Left forelimb (tissue), 1 donor: ENCODE measurements at places on chromosomes 3 and 15.

DNA sequence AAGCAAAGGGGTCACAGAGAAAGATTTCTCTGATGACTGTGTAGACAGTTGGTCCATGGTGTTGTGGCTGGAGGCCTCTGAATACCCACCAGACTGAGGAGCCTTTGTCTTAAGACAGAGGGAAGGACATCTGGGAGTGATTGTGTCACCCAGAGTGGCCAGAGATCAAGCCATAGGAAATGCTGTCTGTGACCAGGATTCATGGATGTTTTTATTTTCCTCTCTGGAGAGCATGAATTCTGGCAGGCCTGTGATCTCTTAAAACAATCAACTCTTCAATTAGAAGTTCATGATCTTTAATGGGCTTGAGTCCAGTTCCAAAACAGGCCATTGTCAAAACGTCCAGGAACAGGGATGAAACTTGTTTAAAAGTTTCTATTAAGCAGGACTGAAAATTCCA, 198.9 kb upstream of the CTDSPL start:
- no peak for DNase-seq

DNA sequence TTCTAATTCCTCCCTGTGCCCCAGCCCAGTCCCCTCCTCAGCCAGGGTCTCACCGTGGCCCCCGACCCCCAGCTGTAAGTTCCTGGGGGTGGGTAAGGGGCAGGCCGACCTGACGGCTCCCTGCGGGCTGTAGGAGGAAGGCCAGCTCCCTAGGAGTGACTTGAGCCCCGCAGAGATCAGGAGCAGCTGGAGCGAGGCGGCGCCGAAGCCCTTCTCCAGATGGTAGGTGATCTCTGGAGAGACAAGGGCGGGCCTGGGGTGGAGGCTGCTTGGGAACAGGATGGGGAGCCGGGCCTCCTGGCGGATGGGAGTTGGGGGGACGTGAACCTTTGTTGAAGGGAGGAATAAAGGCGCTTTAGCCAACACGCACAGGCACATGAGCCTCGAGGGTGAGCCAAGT, 4.2 kb downstream of the SLC28A1 start:
- no peak for DNase-seq

DNA sequence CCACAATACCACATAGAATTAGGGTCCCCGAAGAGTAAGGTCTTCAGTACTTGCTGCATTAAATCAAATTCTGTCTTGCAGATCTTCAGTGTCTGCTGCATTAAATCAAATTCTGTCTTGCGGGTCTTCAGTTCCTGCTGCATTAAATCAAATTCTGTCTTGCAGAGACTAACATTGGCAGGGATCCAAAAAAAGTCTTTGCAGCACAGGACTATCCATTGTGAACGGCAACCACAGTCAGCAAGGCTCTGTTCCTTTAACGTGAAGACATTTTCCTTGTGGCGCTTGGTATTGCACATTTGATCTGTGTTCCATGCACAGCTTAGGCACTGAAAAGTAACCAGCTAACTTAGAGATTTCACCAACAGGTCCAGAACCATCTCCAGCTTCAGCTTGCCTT, 46.8 kb upstream of the POMGNT2 start:
- DNase-seq: no peak

DNA sequence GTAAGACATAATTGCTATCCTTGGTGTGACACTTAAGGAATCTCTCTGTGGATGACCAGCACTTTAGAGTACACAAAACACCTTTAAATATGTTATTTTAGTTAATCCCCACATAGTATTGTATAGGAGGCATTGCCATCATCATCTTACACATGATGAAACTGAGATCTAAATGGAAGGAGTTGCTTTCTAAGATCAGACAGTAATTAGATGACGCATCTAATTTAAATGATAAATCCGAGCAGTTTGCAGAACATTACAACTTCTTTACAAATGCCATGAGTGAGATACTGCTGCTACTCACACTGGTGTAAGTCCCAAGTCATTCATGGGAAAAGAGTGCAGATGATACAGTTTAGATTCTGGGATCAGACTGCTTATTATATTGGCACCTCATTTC, 431.9 kb downstream of the MFSD1 start:
- DNase-seq: no peak

DNA sequence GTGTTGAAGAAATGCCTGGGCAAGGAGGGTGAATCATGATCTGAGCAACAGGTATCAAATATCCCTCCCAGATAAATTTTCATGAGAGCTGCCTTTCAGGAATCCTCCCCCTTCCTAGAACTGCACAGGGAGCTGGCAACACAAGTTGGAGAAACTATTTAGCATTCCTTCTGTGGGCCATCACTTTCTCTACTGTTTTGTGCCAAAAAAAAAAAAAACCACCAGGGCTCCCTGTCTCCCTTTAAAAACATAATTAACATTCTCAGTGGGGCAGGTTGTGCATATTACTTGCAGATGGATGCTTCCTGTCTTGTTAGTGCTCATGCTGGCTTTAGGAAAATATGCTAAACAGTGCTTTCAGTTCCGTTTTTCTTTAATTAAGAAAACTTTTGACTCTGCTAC, 234.9 kb upstream of the LMCD1 start:
- no peak for DNase-seq

DNA sequence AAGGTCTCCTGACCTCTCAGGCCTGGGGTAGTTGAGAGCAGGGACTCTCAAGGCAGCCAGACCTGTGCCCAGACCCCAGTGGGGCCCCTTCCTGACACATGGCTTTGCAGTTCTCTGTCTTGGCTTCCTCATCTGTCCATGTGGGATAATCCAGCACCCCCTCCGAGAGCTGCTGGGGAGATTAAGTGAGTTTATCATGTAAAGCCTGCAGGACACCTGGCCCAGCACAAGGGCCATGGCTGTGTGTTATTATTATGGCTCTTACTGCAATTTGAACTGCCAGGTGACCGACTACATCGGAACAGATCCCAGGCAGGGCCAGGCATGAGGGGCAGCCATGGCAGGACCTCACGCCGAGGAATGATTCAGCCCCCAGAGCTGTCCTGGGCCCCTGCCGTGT, 12.6 kb downstream of the DUSP7 start:
- DNase-seq: no peak

DNA sequence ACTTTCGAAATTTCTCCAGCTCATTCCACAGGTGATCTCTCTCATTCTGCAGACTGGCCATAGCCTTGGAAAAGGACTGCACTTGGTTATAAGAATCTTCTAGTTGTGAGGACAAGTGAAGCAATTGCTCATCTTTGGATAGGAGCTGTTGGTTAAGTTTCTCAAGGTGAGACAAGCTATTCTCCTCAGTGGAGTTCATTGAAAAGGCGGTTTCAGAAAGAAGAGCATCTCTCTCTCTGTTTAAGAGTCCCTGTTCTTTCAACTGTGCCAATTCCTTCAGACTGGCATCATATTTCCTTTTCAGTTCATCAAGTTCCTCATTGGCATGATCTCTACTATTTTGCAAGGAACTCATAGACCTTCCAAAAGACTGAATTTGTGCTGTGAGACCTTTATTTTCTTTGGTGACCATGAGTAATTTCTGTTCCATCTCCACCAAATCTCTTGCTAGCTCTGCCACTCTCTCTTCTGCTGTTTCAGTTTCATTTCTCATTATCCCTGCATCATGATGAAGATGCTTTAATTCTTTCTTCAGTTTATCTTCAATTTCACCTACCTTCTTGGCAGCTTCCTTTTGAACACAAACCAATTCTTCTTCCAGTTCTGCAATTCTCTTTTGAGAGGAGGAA, 30.2 kb upstream of the HCLS1 start:
- DNase-seq: no peak

GRCh38 chr3:87949189-87949878, 109.5 kb downstream of the CGGBP1 start:
- no peak for DNase-seq

GRCh38 chr3:186608624-186609215, 4.1 kb upstream of the AHSG start:
- no peak for DNase-seq

DNA sequence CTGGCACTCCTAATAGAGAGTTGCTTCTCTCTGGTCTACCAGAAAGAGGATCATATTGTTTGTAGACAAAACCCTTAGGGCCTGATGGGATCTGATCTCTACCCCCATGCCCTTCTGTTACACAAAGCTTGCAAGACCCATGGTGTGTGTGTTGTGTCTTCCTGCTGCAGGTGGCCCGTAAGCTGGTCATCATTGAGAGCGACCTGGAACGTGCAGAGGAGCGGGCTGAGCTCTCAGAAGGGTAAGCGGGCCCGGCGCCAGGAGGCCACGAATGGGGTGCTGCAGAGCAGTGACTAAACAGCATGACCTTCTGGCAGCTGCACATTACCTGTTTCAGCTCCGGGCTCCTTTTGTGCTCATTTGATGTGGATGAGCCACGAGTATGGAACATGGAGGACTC, 18.2 kb downstream of the TPM1 start:
- no peak for DNase-seq

DNA sequence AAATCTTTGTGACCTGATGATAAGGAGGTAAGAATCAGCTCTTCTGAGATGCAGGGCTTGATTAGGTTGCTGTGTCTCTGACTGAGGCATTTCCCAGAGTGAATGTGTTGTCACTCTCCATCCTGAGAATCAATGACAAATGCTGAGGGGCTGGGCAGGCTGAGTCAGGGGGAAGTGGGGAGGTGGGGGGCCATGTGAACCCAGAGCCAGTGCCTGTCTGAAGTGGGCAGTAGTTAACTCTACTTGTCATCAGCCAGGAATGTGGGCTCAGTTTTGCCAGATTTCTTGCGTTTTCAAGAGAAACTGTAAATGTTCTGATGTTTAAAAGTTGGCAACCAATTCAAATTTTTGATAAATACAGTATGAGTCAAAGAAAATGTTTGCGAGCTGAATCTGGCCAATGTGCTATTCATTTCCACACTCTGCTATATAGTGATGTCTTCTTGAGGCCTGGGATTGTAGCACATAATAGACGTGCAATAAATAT, 3.1 kb upstream of the BNC1 start:
- no peak for DNase-seq

GRCh38 chr3:72186400-72186855, 401.5 kb upstream of the PROK2 start:
- DNase-seq: no peak

- DNase-seq: no peak
Measured at GRCh38 chr3:188964957-188965356, 206.8 kb upstream of the TPRG1 start.

DNA sequence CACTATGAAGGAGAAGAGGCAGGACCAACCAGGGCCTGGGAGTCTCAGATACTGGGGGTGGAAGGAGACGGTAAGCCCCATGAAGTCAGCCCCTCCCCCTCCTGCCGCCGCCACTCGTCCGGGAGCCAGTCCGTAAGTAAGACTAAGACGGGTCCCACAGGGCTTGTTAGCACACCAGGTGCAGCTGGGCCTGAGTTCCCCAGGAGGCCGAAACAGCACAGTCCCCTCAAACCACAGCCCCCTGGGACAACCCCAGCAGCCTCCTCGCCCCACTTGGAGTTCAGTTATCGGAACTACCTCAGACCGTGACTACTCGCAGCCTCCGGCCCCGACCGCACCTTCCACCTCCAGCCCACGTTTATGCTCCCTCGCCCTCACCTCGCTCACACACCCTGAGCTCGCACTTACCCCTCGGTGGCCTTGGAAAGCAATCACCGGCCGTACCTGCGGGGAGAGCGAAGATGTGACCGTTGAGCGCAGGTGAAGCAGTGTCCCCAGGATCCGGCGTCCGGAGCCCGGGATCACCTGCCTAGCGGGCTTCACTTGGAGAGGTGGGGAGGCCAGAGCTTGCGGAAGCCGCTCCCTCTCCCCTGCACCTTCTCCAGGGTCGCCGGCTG, 557 bp downstream of the ELL3 start:
- DNase-seq: no peak

GRCh38 chr3:183634707-183635106, 716 bp upstream of the KLHL24 start:
- DNase-seq: no peak

GRCh38 chr3:40020689-40021088, 211.3 kb downstream of the MYRIP start:
- no peak for DNase-seq

DNA sequence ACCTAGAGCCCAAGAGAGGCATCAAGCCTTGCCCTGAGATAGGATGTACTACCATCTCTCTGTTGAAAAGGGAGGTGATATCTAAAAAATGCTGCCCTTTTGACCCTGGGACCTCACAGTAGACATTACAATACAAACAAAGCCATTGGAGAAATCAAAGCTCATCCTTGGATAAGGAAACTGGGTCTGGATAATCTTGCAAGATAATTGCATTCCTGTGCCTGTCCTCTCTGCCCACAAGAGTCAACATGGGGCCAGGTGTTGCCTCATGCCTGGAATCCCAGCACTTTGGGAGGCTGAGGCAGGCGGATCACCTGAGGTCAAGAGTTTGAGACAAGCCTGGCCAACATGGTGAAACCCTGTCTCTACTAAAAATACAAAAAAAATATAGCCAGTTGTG, 57.3 kb upstream of the DLG1 start:
- no peak for DNase-seq

DNA sequence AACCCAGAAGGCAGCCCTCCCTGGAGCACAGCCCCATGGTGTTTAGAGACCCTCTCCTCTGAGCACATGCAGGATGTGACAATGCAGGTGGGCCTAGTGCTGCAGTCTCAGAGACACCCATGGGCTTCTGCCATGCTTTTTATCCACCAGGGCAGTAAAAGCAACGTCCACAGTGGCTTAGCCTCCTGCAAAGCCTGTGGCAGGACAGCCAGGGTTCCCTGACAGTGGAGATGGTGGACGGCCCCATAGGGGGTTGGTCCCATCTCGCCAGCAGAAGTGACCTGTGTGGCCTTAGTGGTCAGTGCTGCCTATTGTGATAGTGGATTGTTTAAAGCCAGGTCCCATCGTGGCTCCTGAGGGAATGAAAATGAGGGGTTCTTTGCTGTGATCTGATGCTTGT, 46.6 kb downstream of the APBA2 start:
- DNase-seq: no peak

DNA sequence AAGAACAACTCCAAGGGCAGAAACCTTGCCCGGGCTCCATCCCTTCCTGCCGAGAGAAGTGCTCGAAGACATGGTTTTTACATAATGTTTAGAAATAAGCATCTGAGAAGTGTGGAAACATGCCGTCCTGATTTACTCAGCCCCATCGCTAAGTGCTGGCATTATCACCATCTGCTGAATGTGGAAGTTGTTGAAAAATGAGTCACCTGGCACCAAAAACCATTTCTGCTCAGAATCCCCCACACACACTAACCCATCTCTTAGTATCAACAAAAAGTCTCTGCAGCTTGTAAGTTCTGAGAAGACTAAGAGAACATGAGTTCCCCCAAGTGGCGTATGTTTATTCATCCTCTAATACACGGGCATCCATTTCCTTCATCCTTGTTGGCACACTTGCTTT, 51.0 kb upstream of the ARL8B start:
- DNase-seq: no peak

DNA sequence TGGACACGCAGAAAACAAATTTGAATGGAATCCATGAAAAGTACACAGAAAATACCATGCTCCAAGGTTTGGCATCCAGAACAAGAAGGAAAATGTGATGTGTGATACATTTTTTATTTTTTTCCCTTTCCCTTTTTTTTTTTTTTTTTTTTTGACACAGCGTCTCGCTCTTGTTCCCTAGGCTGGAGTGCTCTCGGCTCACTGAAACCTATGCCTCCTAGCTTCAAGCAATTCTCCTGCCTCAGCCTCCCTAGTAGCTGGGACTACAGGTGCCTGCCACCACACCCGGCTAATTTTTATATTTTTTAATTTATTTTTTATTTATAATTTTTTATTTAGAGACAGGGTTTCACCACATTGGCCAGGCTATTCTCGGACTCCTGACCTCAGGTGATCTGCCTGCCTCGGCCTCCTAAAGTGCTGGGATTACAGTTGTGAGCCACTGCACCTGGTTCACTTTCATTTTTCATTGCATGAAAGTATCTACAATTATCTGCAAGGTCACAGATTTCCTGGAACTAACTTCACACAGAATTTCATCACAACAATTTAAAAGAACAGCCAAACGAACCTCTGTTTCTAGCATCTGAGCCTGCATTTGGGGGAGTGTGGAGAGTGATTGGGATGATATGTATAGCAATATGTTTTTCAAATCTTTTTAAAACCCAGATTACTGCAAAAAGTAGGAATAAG, 8.3 kb downstream of the POU1F1 start:
- no peak for DNase-seq
